ENCODE measurements at places on chromosomes 11 and 22.

GRCh38 chr22:22838148-22838786 is 49.3 kb upstream of the IGLL5 start:
- DNase-seq, result no peak

DNA sequence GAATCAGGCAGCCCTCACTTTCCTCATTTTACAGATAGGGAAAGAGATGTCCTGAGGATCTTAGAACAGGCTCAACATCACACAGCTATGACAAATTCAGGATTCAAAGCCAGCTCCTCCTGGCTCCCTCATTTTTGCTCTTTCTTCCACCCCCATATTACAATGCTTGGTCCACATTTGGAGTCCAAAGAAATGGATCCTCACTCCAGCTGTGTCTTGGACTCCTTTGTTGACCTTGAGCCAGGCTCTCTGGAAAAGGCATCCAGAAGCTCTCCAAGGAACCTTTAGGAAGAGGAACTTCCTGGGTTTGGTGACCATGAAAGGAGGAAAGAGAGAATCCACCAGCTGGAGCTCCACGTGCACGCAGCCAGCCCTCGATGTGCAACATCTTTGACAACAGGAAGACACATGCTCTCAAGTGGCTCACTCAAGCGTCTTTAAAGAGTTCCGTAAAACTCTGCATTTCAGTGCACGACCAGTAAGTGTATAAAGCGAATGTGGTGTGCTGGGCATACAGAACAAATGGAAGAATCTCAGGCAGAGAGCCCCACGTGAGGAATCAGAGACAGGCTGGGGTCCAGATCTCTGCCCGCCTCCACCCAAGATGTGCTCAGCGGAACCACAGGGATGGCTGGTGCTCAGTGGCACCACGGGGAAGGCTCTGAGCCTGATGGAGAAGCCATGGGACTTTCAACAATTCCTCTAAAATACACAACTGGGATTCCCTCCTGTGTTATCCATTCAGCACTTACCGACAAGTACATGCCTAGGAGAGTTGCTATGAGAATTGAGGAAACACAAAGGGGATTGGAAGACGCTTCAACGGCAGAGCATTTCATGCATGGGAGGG is 48.4 kb downstream of the ISX start:
- no peak for DNase-seq

GRCh38 chr11:47889714-47890441 is 41.7 kb upstream of the NUP160 start:
- peak; percentile 26 for DNase-seq

DNA sequence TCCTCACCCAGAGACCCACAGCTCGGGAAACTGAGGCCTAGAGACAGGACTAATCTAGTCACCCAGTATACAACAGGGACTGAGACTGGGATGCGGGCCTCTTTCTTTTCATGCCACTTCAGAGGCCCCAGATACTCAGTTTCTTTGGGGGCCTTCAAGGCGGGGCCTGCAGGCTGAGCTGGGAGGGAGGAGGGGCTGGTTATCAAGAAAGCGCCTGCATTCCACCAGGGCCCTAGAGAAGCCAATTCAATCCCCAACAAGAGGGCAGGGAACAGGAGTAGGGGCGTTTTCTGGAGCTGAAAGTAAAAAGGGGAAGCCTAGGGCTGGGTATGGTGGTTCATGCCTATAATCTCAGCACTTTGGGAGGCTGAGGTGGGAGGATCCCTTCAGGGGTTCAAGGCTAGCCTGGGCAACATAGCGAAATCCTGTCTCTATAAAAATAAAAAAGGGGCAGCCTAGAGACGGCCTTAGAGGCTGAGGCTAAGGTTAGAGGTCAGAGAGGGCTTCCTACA is 1.6 kb downstream of the ATG2A start:
- DNase-seq, result no peak

DNA sequence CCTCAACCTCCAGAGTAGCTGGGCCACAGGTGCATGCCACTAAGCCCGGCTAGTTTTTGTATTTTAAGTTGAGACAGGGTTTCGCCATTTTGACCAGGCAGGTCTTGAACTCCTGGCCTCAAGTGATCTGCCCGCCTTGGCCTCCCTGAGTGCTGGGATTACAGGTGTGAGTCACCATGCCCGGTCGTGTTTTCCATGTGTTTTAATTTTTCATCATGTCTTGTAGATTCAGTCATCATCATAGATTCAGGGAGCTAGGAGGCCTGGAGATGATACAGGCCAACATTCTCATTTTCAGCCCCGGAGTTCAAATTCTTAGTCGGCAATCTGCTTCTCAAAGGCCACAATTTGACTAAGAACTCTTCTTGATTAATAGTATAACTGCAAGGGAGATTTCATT is 73.5 kb upstream of the GRAMD1B start:
- DNase-seq, result no peak

DNA sequence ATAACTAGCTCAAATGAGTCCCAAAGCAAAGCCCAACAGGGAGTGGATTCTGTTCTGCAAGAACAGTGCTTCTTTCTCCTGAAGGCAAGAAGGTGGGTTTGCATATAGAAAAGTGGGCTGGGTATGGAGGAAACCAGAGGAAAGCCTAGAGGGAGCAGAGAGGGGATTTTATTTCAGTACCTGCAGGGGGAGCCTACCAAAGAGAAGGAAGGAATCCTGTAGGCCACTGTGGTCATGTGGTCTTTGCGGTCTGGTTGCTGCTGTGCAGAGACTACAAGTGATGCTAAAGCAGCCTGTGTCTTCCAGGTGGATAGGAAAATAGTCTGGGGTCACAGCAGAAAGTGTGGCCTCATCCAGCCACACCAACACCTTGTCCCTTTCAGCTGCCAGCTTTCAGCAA is 33.2 kb upstream of the ZBTB16 start:
- DNase-seq, result peak; percentile 22

DNA sequence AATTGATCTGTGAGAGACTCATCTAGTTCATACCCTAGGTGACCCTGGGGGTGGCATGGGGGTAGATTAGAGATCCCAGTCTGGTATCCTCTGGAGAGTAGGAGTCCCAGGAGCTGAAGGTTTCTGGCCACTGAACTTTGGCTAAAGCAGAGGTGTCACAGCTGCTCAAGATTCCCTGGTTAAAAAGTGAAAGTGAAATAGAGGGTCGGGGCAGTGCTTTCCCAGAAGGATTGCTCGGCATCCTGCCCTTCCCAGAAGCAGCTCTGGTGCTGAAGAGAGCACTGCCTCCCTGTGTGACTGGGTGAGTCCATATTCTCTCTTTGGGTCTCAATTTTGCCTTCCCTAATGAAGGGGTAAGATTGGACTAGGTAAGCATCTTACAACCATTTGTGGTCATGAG is 653 bp downstream of the IL18BP start:
- no peak for DNase-seq

DNA sequence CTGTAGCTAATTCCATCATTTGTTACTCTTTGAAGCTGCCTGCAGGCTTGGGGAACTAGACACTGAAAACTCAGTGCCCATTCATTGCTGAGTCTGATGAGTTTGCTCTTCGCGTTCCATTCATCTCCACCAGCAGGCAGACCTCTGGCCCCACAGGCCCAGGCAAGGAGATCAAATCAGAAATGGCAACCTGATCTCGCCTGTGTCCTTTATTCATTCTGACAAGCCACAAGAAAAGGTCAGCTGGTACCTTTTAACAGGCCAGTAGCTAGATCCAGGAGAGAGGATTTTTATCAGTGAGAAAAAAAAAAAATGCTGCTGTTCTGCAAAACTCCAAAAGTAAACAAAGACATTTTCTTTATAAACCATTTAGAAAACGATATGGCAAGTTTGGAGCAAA is 742.5 kb downstream of the ETS1 start:
- DNase-seq, result no peak
